ENCODE measurements at places on chromosomes 16 and 17.

- DNase-seq = peak; percentile 58
Observed at GRCh38 chr16:5738586-5738985, 641.0 kb upstream of the EEF2KMT start.

GRCh38 chr16:72171236-72171635 is 719 bp downstream of the PMFBP1 start:
- DNase-seq = no peak

DNA sequence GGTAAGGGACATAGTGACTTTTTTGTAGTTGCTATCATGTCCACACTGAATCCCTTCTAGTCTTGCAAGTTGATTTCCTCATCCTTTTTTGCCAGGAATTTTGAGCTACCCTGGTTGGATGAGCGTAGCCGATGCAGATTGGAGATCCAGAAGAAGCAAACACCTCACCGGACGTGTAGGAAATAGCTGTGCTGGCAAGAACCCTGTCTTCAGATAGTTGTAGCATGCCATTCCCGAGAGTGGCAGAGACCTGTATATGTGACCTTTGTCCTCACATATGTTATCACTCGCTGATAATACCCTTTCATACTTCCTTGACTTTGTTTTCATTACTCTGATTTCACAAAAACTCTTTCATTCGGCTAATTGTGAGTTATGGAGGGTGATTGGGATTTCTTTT is 6.2 kb upstream of the CASC3 start:
- DNase-seq = no peak

DNA sequence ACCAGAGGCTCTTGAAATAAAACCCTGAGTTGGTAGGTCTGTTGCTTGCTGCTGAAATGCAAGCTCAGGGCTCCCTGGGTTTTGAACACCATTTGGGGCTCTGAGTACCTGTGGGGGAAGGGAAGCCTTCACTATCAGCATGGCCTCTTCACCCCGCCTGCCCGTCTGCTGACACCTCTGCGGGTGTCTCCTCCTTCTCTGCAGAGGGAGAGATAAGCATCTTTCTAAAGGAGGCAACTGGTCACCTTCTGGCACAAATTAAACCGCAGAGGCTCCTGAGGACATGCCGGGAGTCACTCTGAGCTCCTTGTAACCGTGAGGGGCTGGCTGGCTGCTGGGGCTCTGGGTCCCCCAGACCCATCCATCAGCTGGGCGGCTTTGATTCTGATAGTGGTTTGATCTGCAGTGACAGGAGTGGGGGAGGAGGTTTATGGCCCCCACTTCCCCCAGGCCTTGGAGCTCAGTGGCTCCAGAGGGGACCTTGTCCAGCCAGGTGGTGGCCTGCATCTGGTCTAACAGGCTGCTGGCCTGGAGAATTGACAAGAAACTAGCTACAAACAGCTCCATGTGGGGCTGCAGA is 123.5 kb downstream of the IRF8 start:
- peak; percentile 44 for DNase-seq
